ENCODE measurements at places on chromosomes 4 and X. TPM values are rescaled to one million over a fixed set of nuclear protein-coding genes. Genes with fewer than 3 reads are reported as not detected.

Gene ADAMTS3
- total RNA-seq = 13.3 TPM

Gene PAGE4
- total RNA-seq = not detected

Gene RAI2
- 4.8 TPM for total RNA-seq

Gene ADRA2C
- 16.5 TPM for total RNA-seq

Gene AMER1
- 10.7 TPM for total RNA-seq

Gene GAGE12J
- total RNA-seq = not detected

Gene COX7B2
- not detected for total RNA-seq

Gene F9
- not detected for total RNA-seq

Gene NOCT
- total RNA-seq = 22.3 TPM

Gene NLGN4X
- total RNA-seq = 82.0 TPM

Gene CFAP299
- not detected for total RNA-seq

Gene MAPK10
- total RNA-seq = 45.1 TPM

Gene FUNDC1
- total RNA-seq = 22.2 TPM

DNA sequence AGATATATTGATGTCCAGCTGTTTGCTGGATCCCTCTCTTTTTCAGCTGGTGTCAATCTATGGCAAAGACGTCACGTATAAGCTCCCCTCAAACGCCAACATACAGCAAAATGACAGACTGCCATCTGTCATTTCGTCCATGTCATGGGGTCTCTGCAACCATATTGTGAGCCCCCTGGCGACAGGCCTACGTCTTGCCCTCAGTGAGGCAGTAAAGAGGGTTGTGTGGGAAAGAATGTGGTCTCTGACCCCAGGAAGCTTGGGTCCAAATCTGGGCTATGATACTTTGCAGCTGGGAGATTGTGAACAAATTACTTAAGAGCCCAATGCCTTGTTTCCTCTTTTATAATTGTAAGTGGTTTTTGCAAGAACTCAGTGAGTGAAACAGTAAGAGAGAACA, 7.4 kb downstream of the SUPT20HL2 start:
- peak; percentile 81 for DNase-seq

- no peak for DNase-seq
Observed at GRCh38 chr4:41985151-41985550, 3.6 kb downstream of the DCAF4L1 start.

DNA sequence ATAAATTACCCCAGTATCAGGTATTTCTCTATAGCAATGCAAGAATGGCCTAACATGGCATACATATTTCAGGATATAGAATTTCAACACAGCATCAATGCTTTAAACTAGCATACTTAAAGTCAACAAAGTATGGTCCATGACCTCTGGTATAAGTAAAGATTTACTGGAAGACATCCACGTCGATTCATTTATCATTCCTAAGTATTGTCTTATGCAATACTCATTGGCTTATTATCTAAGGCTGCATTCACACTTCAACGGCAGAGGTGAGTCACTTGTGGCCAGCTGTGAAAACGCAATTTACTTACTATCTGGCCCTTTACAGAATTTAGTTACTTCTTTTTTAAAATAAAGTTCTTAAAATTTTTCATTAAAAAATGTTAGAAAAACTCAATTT, 42.6 kb downstream of the ADGRA3 start:
- no peak for DNase-seq

- no peak for DNase-seq
Observed at GRCh38 chr4:16916031-16916430, 17.6 kb upstream of the LDB2 start.

- DNase-seq = no peak
Observed at GRCh38 chr4:121877041-121877773, 6.9 kb upstream of the BBS7 start.

DNA sequence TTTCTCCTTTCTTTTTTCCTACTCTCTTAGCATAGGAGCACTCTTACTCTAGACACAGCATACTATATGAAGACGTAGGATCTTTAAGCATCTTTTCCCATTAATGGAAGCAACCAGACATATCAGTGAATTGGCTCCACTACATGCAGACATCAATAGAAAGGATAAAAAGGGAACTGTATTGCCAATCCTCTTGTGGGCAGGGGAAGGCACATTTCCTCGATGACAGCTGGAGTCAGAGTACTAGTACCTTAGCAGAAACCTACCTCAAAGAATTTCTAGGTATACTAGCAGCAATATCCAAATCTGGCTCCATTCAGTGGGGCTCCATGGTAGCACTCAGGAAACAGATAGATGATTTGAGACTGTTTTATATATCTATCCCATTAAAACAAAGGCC, 20.1 kb downstream of the CYBB start:
- no peak for DNase-seq

GRCh38 chr4:42709392-42710065, 52.6 kb upstream of the ATP8A1 start:
- no peak for DNase-seq

DNA sequence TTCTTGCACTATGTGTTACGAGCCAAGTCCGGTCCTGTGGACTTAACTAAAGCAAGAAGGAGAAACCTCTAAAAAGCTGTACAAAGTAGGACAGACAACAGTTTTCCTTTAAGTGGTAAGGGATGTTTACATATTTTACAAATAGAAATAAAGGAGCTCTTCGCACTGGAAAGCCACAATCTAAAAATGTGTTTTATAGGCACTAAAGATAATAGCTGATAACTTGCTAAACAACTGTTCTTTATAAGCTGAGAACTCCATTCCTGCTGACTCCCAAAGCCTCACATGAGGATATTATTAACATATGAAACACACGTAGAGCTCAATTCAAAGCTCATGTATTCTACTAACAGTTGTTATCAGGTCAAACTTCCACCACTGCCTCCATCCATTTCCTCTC, 519.9 kb downstream of the INPP4B start:
- no peak for DNase-seq

- no peak for DNase-seq
Observed at GRCh38 chr4:77434299-77435092, 171.1 kb upstream of the CXCL13 start.

GRCh38 chrX:133490955-133491354, 75.7 kb upstream of the GPC4 start:
- no peak for DNase-seq

DNA sequence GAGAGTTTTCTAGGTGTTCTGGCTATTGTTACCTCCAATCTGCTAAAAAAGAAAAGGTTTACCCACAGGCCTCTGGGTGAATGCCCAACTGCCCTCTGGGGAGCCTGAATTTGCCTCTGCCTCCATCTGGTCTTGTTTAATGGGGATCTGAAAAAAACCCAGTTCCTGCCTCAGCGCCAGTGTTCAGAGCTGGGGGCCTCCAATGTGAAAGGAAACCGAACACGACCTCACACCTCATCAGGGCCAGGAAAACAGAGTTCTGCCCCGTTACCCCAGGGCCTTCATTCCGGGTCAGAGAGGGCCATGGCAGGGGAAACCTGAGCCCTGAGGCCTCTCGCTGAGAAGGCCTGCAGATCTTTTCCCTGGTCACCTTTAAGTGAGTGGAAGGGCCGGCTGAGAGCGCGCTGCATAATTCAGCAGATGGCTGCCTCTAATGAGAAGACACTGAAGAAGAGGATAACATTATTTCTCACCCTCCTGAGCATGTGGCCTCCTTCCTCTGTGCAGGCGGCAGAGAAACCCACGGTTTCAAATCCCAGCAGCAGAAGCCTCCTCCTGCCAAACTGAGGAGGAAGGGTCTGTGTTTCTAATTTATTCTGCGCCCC, 6.8 kb downstream of the SEPTIN6 start:
- DNase-seq = no peak

DNA sequence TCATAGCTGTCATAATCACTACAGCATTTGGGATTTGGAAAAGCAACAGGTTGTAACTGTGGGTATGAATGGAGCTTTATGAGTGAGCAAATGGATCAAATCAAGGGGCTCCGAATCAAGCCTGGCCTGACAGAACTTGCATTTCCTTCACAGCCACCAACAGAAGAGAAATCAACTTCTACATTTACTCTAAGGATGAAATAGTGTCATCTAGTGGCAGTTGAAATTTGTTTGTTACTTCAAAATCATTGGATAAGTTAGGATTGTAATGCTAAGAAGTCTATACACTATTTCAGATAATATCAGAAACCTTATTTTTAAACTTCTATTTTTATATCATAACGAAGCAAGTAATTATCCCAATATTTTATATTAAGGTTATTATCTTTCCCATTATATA, 10.7 kb upstream of the WDR17 start:
- no peak for DNase-seq

GRCh38 chr4:59994118-59994517, 1206.0 kb upstream of the ADGRL3 start:
- peak; percentile 68 for DNase-seq

- DNase-seq = no peak
Observed at GRCh38 chr4:117577686-117578311, 456.5 kb upstream of the NDST3 start.

DNA sequence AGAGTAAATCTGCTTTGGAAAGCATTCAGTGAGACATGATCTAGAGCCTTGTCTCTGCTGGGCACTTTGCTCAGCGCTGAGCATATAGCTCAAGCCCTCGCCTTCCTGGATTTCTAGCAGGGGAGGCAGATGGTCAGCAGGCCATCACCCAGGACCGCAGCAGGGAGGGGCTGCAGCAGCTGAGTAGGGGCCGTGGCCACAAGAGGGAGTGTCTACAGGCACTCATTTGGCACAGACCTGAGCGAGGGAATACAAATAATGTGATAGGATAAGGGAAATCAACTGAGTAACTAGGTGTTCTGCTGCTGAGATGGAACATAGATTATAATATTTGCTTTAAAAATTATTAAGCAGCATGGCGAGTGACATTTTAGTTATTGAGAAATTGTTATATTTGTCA, 30.2 kb downstream of the OFD1 start:
- DNase-seq = peak; percentile 82

GRCh38 chrX:140715787-140716186, 6.2 kb downstream of the LINC00632 start:
- no peak for DNase-seq

GRCh38 chr4:185357733-185358440, 37.8 kb downstream of the LRP2BP start:
- DNase-seq = no peak

DNA sequence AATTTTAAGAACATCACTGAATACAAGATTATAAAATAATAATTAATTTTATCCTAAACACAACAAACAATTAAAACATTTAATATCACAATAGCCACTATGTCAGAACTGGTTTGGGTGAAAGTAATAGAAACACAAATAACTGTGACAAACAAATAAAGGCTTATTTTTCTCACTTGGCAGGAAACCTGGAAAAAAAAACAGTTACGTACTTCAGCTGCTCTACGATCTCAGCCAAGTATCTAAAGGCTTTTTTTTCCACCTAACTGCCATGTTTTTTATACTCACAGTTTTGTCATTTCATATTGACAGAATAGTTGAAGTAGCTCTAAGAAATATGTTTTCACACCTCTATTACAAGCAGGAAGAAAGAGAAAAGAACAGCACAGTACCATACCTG, 284.8 kb upstream of the INTU start:
- DNase-seq = no peak

DNA sequence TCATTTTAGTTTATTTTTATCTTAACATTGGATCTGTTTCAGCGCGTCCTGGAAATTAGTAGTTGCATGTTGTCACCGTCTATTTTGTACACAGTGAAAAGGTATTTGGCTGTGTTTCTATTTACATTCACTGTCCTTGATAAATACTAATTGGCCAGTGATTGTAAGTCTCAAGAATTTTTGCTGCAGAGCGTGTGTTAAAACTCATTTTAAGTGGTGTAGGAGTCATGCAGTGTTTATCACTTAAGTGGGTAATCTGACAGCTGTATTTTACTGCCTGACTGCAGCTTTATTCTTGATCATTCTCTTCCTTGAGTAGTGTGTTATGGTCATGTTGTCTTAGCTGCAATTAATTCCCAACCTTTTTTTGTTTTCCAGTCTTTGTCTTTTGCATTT, 9.8 kb downstream of the GUCY1A1 start:
- no peak for DNase-seq

DNA sequence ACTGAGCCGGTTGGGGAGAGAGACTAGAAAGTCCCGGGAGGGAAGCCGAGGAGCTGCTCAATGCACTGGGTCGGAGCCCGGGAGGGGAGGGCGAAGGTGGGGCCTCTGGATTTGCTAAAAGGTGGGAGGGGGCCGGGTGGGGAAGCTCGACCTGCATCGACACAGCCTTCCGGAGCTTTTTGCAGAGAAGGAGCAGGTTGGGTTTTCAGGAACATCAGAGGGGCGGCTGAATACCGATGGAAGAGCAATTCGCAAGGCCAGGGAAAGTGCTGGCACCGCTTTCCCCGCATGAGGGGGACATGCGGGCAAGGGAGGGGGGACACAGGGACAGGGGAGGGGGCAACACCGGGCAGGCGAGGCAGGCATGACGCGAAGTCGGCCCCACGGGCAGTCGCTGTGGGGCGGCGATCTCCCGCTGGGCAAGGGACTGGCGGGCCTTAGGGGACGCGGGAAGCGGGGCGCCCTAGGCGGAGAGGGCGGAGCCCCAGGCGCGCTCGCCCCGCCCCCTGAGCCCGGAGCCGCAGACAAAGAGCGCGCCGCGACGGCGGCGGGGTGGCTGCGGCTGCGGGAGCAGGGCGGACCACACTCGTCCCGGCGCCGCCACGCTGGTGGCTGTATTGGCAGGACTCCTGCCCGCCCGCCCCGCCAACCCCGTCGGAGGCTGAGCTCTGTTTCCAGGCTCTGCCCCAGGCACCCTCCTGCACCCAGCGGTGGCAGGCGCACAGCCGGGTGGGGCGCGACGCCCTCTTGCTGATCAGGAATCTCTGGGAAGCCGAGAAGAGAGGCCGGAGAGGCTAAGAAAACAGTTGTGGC, 11.6 kb downstream of the PDZD4 start:
- DNase-seq = peak; percentile 82

- DNase-seq = no peak
Observed at GRCh38 chr4:118758293-118758692, 73.1 kb downstream of the METTL14 start.

DNA sequence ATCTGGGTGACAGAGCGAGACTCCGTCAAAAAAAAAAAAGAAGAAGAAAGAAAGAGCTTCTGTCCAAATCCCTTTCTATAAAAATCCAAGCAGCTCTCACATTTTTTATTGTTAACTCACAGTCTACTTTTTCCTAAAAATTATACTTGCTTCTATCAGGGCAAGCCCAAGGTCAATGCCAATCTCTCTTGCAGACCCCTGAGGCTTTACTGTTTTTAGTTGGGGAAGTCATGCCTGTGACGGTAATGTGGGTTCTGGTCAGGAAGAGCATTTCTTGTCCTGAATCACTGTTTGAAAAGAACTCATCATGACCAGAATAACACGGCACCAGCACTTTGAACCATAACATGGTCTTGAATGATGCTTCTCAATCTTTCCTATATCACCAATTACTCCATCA, 54.6 kb upstream of the CITED1 start:
- DNase-seq = no peak

- no peak for DNase-seq
Observed at GRCh38 chr4:159401226-159401712, 298.4 kb downstream of the RAPGEF2 start.

- peak; percentile 90 for DNase-seq
Observed at GRCh38 chr4:151957153-151957552, 196.3 kb upstream of the GATB start.
